HFFc6 (cell line): ENCODE measurements at places on chromosomes 16 and 17. TPM values are rescaled to one million over a fixed set of nuclear protein-coding genes. Genes with fewer than 3 reads are reported as not detected.

- no peak for DNase-seq
- no peak overlapping the region for H3K27ac ChIP-seq
- H3K4me3 ChIP-seq = no peak overlapping the region
- no peaks in the 10 kb centered on the region for H3K4me1 ChIP-seq
- H3K27me3 ChIP-seq = peaks cover 2% of the 10 kb centered on the region
These were observed 61.4 kb downstream of the KATNIP start for GRCh38 chr16:27611340-27611739.

GRCh38 chr17:10041916-10042588 lies 137.0 kb upstream of the RCVRN start:
- no peaks in the 10 kb centered on the region for H3K36me3 ChIP-seq
- H3K4me1 ChIP-seq = no peaks in the 10 kb centered on the region
- DNase-seq = no peak
- H3K27ac ChIP-seq = no peak overlapping the region
- H3K27me3 ChIP-seq = peaks cover 8% of the 10 kb centered on the region

Gene TPPP3
- 0.28 to 0.30 TPM in 2 of 3 replicates, not detected in the other for total RNA-seq

- H3K36me3 ChIP-seq = no peaks in the 10 kb centered on the region
- H3K27me3 ChIP-seq = peaks cover 9% of the 10 kb centered on the region
- no peak for DNase-seq
- H3K4me1 ChIP-seq = peaks cover 26% of the 10 kb centered on the region
- no peak overlapping the region for H3K27ac ChIP-seq
These were observed 5.0 kb downstream of the JUP start for GRCh38 chr17:41781404-41782110.

Gene PRRT2
- total RNA-seq = 2.4 to 3.9 TPM (median 3.3 TPM) in 3 replicates

- H3K4me1 ChIP-seq = no peaks in the 10 kb centered on the region
- H3K27ac ChIP-seq = no peak overlapping the region
- H3K36me3 ChIP-seq = peaks cover 9% of the 10 kb centered on the region; the same call in 1 of the 2 replicates
- DNase-seq = no peak
- H3K27me3 ChIP-seq = peaks cover 2% of the 10 kb centered on the region
These were observed 197.6 kb downstream of the NTN1 start for GRCh38 chr17:9218911-9219310.

GRCh38 chr17:63447471-63448009 lies 1.4 kb upstream of the CYB561 start:
- H3K27ac ChIP-seq = no peak overlapping the region
- peaks cover 17% of the 10 kb centered on the region for H3K4me1 ChIP-seq
- DNase-seq = no peak
- no peak overlapping the region; the same call in 1 of the 2 replicates for H3K4me3 ChIP-seq

- peaks cover 15% of the 10 kb centered on the region for H3K27me3 ChIP-seq
- no peak for DNase-seq
- H3K4me1 ChIP-seq = peaks cover 39% of the 10 kb centered on the region
- H3K4me3 ChIP-seq = no peak overlapping the region
These were observed 54.6 kb downstream of the ABCC12 start for GRCh38 chr16:48101069-48101674.

- no peak for DNase-seq
These were observed 9.1 kb upstream of the SIAH1 start for GRCh38 chr16:48394355-48394703.

DNA sequence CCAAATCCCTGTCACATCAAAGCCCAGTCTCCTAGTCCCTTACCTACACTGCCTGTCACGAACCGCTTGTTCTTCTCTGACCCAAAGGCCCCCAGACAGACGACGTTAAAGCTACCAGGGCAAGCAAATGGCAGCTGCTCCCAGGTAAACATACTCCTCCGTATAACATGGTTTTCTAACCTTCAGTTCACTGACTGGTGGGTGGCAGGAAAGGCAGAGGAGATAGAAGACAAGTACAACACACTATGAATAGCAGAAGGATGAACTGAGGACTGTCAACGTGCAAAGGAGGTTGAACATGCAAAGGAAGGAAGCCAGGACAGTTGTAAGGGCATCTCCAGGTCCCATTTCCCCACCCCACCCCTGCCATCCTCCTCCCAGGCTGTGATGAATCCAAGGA lies 449.8 kb downstream of the SHISA9 start:
- no peaks in the 10 kb centered on the region for H3K36me3 ChIP-seq
- H3K4me3 ChIP-seq = no peak overlapping the region
- no peaks in the 10 kb centered on the region; the same call in 1 of the 2 replicates for H3K27me3 ChIP-seq
- H3K4me1 ChIP-seq = no peaks in the 10 kb centered on the region
- no peak overlapping the region for H3K27ac ChIP-seq
- no peak for DNase-seq

DNA sequence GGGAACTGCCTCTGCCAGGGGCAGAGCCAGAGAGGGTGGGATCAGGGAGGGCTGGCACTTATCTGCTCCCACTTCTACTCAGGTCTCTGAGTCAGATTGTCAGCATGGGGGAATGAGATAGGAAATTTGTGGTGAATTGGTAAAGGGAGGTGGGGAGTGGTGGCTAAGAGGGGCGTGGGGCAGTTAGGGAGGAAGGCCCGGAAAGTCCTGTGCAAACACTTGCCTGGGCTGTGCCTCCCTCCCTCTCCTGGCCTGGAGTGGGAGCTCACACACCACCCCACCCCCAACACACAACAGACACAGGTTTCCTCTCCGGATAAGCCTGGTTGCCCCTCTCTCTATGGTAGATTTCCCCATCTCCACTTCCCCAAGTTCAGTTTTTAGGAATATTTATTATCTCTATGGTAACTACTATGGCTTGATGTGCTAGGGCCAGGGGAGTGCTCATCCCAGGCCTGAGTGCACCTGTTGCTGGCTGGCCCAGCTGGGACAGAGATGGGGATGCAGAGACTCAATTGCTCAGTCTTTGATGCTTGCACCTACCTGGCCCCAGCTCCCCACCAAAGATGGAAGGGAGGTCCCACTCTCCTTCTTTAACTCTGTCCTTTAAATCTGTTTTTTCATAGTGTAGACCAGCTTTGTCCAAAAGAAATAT lies 2.7 kb downstream of the SPNS2 start:
- H3K4me1 ChIP-seq = peaks cover 8% of the 10 kb centered on the region; the same call in 1 of the 2 replicates
- H3K27ac ChIP-seq = no peak overlapping the region
- no peak overlapping the region for H3K4me3 ChIP-seq
- no peak for DNase-seq
- peaks cover 50% of the 10 kb centered on the region for H3K27me3 ChIP-seq

Gene JPH3
- not detected in 3 replicates for total RNA-seq

Gene PRSS22
- total RNA-seq = not detected in 3 replicates

DNA sequence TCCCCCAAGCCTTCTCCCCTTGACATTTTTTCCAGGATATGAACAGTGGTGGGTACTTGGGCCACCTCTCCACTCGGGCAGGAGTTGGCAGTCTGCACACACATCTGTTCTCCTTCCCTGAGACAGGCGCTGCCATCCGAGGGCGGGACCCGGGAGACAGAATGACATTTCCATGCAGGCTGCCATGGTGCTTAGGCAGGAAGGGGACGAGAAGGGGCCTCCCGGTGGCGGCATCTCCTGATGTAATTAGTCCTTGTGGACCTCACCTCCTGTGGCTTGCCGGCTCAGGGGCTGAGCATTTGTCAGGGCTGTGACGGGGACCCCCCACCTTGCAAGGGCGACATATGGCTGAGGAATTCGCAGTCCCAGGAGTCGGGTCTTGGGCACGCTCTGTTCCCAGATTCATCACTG lies 197.2 kb downstream of the FOXL1 start:
- peaks cover 17% of the 10 kb centered on the region for H3K27me3 ChIP-seq
- H3K27ac ChIP-seq = no peak overlapping the region
- peak overlapping the region; percentile 26; the same call in 1 of the 2 replicates for H3K4me3 ChIP-seq
- peaks cover 58% of the 10 kb centered on the region for H3K4me1 ChIP-seq
- H3K36me3 ChIP-seq = no peaks in the 10 kb centered on the region

Gene SLC5A10
- total RNA-seq = not detected in 3 replicates

GRCh38 chr16:67531247-67531646 lies 2.6 kb downstream of the RIPOR1 start:
- H3K27ac ChIP-seq = peak overlapping the region; percentile 74
- H3K27me3 ChIP-seq = peaks cover 1% of the 10 kb centered on the region
- H3K36me3 ChIP-seq = peaks cover 5% of the 10 kb centered on the region; the same call in 1 of the 2 replicates
- peak overlapping the region; percentile 94 for H3K4me3 ChIP-seq

DNA sequence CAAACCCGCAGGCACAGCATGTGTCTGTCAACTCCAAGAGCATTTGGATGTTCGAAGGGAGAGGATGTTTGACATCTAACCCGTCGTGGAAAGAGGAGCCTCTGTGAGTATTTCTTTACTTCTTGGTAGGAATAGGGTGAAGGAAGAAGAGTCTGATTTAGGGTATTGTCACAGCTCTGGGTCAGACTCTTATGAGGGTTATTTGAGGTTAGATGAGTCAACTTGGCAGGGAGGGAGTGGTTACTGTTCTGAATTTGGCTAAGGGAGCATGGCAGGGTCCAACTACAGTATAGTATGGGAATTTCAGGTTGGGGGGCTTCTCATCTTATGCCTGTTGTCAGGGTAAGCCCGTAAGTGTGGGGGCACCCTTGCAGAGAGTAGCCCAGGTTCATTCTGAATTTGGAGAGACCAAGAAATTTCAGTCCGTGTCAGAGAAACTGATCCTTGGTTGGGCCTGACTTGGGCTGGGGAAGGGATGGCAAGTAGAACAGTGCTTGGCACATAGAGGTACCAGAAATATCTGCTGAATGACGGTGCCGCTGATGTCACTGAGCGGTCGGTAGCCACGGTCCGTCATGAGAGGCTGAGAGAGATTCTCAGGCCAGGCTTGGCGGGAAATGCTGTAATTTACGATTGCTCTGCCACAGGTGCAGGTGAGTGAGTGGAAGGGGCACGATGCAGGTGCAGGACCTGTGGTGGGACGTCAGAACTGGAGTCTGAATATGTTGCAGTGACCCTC lies 43.2 kb downstream of the MYH3 start:
- H3K27ac ChIP-seq = peak overlapping the region; percentile 71; the same call in 1 of the 2 replicates
- no peaks in the 10 kb centered on the region for H3K36me3 ChIP-seq
- no peaks in the 10 kb centered on the region; the same call in 1 of the 2 replicates for H3K27me3 ChIP-seq
- H3K4me1 ChIP-seq = peaks cover 33% of the 10 kb centered on the region

- H3K4me1 ChIP-seq = no peaks in the 10 kb centered on the region
- no peak overlapping the region for H3K4me3 ChIP-seq
- no peak for DNase-seq
These were observed 66.5 kb upstream of the PSMD7 start for GRCh38 chr16:74230126-74230525.

DNA sequence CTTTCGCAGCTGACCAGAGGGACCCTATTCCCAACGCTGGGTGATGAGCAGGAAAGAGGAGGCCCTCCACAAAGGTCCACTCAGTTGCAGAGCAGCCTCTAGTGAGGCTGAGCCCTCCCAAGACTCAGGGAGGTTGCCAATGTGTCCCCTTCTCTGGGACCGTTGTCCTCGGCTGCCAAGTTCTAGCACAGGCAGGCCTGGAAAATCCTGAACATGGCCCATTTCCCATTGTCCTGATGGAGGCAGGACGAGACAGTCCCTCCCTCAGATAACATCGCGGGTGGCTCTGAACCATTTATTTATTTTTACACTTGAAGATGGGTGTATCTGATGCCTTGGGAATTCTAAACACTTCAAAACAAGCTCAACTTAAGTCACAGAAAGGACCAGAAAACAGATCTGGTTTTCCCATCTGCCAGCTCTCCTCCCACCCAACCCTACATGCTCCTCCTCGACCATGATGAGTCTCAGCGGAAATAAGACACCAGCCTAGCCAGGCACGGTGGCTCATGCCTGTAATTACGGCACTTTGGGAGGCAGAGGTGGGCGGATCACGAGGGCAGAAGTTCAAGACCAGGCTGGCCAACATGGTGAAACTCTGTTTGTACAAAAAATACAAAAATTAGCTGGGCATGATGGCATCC lies 12.8 kb downstream of the CDIP1 start:
- H3K27ac ChIP-seq = no peak overlapping the region
- H3K27me3 ChIP-seq = peaks cover 19% of the 10 kb centered on the region
- peaks cover 8% of the 10 kb centered on the region for H3K4me1 ChIP-seq
- DNase-seq = no peak
- no peak overlapping the region; the same call in 1 of the 2 replicates for H3K4me3 ChIP-seq

DNA sequence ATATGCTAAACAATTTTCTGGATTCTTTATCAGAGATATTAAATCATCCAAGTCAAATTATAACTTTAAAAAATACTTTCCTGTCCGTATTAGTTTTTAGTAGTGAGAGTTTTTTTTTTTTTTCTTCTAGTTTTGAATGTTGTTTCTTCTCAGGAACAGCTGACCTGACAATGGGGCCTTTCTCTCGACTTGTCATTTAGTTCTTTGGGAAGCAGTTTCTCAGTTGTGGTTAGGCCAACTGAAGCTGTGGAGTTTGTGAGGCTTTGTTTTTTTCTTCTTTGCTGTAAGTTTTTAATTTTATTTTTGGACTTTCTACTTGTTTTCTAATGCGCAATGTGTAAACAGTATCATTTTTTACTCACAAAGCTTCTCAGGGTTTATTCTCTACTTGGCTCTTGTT lies 140.8 kb downstream of the FTO start:
- H3K4me3 ChIP-seq = no peak overlapping the region
- no peaks in the 10 kb centered on the region for H3K4me1 ChIP-seq

DNA sequence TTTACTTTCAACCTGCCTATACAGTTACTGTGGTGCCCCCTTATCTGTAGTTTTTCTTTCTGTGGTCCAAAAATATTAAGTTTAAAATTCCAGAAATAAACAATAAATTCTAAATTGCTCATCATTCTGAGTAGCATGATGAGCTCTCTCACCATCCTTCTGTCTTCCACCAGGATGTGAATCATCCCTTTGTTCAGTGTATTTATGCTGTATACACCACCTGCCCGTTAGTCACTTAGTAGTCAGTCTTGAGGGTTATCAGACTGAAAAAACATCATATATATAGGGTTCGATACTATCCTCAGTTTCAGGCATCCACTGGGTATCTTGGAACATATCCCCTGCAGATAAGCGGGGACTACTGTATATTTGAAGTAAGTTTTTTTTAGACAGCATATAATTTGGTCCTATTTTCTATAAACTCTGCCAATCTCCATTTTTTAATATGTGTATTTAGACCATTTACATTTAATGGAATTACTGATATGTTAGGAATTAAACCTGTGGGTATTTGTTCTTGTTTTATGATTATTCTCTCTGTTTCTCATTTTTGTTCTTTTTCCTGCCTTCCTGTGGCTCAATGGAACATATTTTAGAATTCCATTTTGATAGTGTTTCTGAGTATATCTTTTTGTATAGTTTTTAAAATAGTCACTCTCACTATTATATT lies 31.0 kb downstream of the TBX21 start:
- peaks cover 17% of the 10 kb centered on the region for H3K27me3 ChIP-seq
- no peak overlapping the region; the same call in 1 of the 2 replicates for H3K4me3 ChIP-seq
- H3K4me1 ChIP-seq = peaks cover 13% of the 10 kb centered on the region
- no peak for DNase-seq
- no peak overlapping the region for H3K27ac ChIP-seq
